Stimulated activated CD4-positive, alpha-beta T cell treated with anti-CD3 and anti-CD28 coated beads, Interleukin-1b, Interleukin-23, amount 100 ng/mL, for 1 hour (primary cell): ENCODE measurements at places on chromosomes 11 and 22.

GRCh38 chr11:94793822-94794221 is 25.7 kb downstream of the AMOTL1 start:
- DNase-seq: no peak

- DNase-seq: no peak
Measured at GRCh38 chr11:64268025-64268892, 16.2 kb downstream of the BAD start.

DNA sequence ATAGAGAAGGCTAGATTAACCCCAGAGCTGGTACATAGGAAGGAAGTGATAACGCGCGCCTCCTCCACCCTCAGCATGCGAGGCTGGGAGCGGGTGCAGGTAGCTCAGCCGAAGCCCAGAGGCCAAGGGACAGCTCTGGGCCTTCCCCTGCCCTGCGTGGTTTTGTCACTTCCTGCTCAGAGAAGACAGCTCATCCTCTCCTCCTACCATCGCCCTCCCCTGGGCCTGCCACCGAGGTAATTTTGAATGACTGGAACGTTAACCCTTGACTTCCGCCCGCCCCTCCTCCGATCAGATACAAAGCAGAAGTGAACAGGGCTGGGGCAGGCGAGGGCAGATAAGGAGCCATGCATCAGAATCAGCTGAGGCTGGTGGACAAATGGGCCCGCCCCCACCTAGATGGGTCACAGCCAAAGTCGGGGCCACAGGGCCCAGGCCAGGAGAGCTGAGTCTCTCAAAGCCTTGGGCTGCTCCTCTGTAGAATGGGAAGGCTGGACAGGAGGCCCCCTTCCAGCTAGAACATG is 1.6 kb downstream of the RAC2 start:
- peak; percentile 74 for DNase-seq

- no peak for DNase-seq
Measured at GRCh38 chr22:23408321-23408720, 171.8 kb downstream of the IGLL1 start.

DNA sequence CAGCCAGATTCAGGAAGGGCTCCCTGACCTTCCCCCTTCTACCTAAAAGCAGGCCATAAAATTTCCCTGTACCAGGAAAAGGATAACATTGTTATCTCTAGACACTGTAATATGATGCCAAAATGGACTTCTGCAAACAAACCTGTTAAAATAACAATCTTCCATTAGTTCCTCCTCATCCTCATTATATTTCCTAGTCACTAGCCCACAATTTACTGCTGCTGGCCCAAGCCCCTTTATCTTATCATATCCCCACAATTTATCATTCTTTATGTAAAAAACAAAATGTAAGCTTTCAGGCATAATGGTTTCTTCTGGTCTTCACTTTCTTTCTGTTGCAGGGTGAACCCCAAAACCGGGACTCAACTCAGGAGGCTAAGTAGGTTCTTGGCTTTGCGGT is 1132.1 kb upstream of the CNTN5 start:
- no peak for DNase-seq

DNA sequence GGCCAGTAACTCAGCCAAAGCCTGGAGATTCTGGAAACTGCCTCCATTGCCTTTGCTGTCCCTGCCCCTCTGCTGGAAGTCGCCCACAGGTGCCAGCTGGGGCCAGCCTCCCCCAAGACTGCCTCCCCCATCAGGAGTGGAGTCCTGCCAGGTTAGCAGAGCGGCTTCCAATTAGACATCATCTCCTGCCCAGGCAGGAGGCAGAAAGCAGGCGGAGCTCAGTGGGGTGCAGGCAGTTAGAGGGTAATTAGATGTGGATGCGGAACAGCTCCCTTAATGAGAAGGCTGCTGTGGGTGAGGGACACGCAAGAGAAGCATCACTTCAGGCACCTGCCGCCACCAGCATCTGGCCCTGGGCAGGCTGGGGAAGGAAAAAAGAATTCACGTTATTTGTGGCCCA is 90.9 kb upstream of the TP53I11 start:
- DNase-seq: no peak

DNA sequence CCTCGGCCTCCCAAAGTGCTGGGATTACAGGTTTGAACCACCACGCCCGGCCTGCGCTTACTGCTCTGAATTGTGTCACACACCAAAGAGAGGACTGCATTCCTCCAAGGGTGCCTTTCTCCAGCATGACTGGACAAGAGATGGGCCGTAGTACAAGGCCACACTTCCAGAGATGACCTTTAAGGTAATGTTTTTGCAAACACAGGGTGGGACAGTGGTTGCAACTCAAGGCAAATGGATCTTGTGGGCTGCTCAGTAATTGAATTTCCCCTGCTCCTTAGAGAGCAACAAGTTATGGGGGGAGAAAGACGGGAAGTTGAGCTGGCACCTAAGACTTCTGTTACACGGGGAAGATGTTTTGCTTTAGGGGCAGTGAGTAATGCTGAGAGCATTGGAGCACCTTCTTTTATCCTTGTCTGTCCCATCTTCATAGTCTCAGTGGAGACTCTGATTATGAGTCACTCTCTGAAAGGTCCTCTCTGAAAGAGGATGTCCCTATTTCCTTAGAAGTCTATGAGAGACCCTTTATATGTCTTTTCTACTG is 66.3 kb downstream of the C11orf91 start:
- no peak for DNase-seq

DNA sequence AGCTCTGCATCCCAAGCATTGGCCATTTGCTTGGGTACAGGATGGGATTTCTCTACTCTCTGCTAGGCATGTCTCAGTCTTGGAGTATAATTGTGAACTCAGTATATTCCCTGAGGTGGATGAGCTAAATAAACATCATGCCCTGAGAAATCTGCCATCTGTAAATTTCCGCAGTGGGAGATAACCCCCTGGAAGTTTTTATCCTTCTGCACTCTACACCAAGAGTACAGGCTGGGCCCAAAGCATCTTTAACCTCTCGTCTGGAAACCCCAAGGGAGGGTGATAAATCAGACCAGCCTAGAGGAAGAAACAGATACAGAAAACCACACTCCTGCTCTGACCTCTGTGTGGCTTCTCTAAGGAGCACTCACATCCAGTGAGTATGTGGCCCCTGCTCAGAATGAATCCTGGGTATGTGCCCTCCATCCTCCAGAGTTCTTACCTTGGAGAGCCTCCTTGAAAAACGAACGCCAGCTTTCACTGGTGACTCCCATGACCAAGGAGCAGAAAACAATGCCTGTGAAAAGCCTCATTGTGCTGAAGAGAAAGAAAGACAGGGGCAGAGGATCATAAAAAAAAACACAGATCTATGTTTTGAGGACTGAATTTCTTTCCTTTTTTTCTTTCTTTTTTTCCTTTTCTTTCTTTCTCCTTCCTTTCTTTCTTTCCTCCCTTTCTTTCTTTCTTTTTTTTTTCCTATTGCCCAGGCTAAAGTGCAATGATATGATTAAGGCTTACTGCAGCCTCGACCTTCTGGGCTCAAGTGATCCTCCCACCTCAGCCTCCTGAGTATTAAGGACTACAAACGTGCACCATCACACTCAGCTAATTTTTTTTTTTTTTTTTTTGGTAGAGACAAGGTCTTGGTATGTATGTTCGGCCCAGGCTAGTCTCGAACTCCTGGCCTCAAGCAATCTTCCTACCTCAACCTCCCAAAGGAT is 938 bp downstream of the SAA4 start:
- DNase-seq: no peak

GRCh38 chr11:15536438-15536837 is 421.7 kb downstream of the INSC start:
- DNase-seq: no peak

DNA sequence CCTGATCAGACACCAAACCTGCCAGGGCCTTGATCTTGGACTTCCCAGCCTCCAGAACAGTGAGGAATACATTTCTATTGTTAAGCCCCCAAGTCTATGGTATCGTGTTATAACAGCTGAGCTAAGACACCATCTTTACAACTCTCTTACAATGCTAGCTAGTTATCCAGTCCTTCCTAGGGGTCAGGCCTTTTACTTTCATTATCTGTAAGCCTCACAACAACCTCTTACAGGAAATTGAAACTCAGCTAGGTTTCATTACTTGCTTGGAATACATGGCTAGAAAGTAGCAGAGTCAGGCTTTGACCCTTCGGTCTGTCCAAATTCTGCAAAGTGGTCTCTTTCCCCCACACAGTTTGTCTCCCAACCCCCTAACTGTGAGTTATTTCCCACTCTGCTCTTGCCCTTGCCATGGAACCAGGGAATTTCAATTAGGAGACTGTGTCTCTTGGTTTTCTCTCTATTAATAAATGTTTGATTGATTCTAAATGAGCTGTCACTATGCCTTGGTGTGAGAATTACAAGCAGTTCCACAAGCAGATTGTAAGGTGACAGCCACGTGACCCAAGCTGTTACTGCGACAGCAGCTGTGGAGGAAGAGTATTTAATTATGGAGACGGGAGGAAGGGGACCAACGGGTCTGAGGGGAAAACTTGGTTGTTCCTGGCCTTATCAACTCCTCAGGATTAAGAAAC is 38.4 kb upstream of the CLMP start:
- no peak for DNase-seq

GRCh38 chr11:61923166-61924063 is 6.0 kb upstream of the RAB3IL1 start:
- no peak for DNase-seq

DNA sequence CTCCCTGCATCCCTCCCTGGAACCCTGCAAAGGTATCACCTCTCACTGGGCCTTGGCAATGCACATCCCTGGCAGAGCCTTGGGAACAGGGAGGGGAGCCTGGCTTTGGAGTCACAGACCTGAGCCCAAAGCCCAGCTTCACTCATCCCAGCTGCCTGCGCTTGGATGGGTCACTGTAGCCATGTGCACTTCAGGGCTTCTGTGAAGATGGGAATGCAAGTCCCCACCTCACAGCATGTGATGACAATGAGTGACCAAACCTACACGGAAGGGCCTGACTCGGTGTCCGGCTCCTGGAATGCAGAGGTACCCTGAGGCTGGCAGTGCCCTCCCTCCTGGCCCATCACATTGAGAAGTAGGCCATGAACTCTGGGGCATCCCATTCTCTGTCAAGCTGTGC is 22.8 kb upstream of the BAIAP2L2 start:
- DNase-seq: no peak

DNA sequence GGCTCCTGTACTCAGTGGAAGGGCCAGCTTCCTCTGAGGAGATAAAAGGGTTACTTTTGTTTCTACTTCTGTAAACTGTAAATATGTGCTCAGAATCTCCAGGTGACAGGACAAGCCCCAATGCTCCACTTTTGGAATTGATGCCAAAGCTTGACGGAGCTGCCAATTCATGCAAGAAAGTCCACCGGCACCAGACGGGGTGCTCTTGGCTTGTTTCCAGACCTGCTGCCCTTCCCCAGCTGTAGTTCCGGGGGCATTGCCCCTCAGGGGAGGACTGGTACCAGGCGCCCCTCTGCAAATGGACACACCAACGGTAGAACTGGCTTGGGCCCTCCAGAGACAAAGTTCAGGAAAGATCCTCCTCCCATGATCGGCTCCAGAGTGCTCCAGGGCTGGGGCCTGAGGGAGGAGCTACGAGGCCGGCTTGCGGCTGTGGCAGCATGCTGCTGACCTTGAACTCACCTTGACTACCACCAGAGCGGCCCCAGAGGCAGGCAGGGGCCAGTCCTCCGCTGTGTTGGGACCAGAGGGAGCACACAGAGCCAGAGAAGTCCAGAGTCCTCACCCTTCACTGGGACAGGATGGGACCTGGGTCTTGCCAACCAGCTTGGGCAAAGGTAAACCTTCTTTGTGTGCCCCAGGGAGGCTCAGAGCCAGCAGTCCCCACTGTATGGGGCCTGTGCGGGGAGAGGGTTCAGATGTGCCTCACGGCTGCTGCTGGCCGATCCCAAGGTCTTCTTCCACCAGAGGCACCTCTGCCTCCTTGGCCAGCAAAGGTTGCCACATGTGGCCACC is 17.8 kb upstream of the OAF start:
- no peak for DNase-seq

DNA sequence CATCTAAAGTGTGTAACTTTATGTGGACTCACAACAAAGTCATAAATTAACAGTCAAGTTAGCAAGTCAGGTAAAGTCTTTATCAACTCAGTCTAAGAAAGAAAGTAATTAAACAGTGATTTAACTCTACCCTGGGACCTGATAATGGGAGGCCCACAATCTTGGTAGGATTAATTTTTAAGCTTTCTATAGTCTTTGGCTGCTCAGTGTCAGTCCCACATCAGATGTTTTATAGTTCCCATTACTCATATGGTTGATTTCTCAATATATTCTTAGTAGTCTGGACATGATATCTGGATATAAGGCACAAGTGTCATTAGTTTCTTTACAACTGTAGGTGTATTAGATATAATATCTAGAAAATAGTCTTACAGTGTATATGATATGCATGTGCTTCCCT is 38.5 kb upstream of the SCN3B start:
- no peak for DNase-seq

GRCh38 chr11:61834278-61835048 is 6.4 kb downstream of the FADS2 start:
- DNase-seq: no peak

DNA sequence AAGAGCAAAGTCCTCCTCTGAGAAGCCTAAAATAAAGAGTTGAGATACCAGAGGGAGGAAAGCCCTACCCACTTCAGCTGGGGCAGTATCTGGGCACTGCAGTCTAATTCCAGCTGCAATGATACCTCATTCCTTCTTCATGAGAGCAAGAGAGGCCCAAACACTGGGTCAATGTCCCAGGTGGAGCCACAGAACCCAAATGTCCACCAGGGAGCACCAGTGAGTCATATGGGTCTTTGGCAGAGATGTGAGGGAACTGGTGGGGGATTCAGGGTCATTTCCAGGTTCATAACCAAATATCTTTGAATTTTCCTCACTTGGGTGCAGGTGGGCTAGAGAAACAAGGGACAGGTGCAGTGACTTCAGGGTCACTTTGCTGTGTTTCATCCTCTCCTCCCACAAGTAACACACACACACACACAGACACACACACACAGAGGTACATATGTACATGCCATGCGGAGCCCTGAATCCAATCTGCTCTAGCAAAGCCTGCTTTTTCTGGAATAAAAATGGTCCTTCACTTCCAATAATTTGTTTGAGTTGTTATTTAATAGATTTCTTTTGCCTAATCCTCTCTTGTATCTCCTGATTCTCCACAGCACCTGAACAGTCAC is 585.4 kb downstream of the SOX6 start:
- DNase-seq: no peak

GRCh38 chr11:3722100-3722499 is 50.9 kb upstream of the CHRNA10 start:
- DNase-seq: no peak

DNA sequence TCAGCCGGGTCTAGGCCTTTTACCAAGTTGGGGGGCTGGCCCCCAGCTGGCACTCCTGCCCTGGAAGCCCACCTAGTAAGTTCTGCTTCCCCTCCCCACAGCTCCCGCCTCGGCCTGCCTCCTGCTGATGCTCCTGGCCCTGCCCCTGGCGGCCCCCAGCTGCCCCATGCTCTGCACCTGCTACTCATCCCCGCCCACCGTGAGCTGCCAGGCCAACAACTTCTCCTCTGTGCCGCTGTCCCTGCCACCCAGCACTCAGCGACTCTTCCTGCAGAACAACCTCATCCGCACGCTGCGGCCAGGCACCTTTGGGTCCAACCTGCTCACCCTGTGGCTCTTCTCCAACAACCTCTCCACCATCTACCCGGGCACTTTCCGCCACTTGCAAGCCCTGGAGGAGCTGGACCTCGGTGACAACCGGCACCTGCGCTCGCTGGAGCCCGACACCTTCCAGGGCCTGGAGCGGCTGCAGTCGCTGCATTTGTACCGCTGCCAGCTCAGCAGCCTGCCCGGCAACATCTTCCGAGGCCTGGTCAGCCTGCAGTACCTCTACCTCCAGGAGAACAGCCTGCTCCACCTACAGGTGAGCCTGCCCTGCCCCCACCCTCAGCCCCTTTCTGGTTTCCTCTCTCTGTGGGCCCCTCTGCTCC is 7.3 kb downstream of the RTN4RL2 start:
- DNase-seq: no peak

GRCh38 chr11:62489204-62489603 is 57.4 kb downstream of the AHNAK start:
- no peak for DNase-seq

- no peak for DNase-seq
Measured at GRCh38 chr11:102422817-102423712, 29.5 kb downstream of the TMEM123 start.
